ENCODE measurements at places on chromosomes 11 and 22. TPM values are rescaled to one million over a fixed set of nuclear protein-coding genes. Genes with fewer than 3 reads are reported as not detected.

- H3K27me3 ChIP-seq: no peaks in the 10 kb centered on the region
- H3K4me1 ChIP-seq: peaks cover 12% of the 10 kb centered on the region
- no peak overlapping the region for H3K27ac ChIP-seq
Observed at GRCh38 chr11:44067266-44067665, 1.2 kb downstream of the ACCS start.

- H3K27me3 ChIP-seq: peaks cover 13% of the 10 kb centered on the region
- DNase-seq: no peak
- no peak overlapping the region for H3K4me3 ChIP-seq
- H3K36me3 ChIP-seq: no peaks in the 10 kb centered on the region
- peak overlapping the region; percentile 35 for H3K27ac ChIP-seq
- peaks cover 35% of the 10 kb centered on the region for H3K4me1 ChIP-seq
Observed at GRCh38 chr11:2213890-2214526, 42.4 kb upstream of the TH start.

CACNA1I gene
- 0.04 TPM for total RNA-seq

KDM4D gene
- total RNA-seq: 1.4 TPM

DNA sequence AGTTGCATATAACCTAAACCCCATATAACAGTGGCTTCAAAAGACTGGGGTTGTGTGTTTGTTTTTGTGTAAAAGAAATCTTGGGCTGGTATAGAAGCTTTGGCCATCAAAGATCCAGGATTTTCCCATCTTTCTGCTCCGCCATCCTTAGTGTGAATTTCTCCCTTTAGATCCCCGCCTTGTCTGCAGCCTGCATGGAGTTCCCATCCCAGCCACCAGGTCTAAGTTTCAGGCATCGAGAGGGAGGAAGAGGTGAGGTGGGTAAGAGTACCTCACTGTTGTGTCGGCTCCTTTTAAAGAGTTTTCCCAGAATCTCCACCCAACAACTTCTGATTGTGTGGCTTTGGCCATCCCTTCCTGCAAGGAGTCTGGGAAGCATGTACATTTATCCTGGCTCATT lies 195.5 kb upstream of the SORL1-AS1 start:
- DNase-seq: no peak
- peaks cover 2% of the 10 kb centered on the region for H3K4me1 ChIP-seq
- no peaks in the 10 kb centered on the region for H3K36me3 ChIP-seq

GRCh38 chr11:11978098-11978637 lies 30.3 kb downstream of the DKK3 start:
- peaks cover 2% of the 10 kb centered on the region for H3K36me3 ChIP-seq
- no peak for DNase-seq
- H3K27me3 ChIP-seq: no peaks in the 10 kb centered on the region
- H3K4me1 ChIP-seq: peaks cover 82% of the 10 kb centered on the region
- H3K4me3 ChIP-seq: no peak overlapping the region
- peak overlapping the region; percentile 94 for H3K27ac ChIP-seq

DNA sequence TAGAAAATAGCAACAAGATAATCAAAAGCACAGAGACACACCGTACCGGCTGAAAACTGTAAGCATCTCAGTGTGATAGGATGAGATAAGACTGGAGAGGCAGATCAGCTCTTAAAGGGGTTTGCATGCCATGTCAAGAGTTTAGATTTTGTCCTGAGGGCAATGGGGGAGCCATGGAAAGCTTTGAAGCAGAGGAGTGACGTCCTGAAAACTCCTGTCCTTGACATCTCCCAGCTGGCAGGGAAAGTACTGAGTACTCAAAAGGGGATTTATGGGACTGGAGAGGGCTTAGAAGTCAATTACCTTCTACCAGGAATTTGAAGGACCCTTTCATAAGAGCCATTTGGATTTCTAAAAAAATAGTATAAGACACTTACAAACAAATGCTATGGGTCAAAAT lies 420.5 kb upstream of the NARS2 start:
- no peaks in the 10 kb centered on the region for H3K36me3 ChIP-seq
- DNase-seq: no peak
- H3K4me1 ChIP-seq: no peaks in the 10 kb centered on the region

Measured in muscle of leg (tissue), 16 donors.